ENCODE measurements at places on chromosomes 3 and 15.
A peak's percentile ranks its signal among the peaks of the same experiment; 100 is the strongest.

GRCh38 chr3:172244011-172244410, 204.2 kb downstream of the GHSR start:
- no peak for DNase-seq

DNA sequence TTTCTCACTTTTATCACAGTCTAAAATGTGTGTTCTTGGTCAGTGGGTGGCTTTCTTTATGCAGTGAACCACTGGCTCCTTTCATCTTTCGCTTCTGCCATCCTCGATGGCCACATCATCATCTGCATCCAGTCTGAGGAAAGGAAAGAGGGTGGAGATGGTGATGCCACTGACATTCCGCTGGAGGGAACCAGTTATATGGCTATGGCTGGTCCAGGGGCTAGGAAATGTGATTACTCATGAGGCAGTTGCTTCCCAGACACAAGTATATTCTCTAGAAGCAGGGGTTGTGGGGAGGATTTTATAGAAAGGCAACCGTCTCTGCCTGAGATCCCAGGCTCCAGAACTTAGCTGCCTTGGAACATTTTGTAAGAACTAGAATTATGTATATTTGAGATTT, 246.7 kb upstream of the AZI2 start:
- no peak for DNase-seq

DNA sequence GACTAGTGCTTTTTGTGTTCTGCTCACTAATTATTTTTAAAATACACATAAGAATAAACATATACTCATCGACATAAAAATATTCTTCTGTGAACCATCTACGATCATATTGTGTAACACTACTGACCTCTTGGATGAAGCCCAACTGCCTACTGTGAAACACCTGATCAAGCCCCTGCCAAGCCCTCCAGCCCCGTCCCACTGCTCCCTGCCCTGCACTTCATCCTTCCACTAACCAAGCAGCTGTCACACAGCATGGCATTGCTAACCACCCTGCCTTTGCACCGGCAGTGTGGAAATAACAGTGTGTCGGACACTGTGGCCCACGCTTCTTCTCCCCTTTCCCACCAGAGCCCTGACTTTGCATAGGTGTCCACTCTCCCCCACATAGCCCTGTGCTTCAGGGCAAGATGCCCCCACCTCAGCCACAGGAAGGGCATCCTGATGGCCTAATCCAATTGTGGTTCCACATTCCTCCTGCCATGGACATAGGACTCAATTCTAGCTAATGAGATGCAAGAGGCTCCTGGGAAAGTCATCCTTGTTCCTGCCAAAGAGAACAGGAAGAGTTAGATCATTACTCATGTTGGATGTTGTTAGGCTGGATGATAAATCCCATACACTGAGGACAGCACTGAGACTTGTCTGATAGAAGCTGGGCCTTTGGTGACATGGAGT, 35.0 kb upstream of the ARID3B start:
- no peak for DNase-seq

DNA sequence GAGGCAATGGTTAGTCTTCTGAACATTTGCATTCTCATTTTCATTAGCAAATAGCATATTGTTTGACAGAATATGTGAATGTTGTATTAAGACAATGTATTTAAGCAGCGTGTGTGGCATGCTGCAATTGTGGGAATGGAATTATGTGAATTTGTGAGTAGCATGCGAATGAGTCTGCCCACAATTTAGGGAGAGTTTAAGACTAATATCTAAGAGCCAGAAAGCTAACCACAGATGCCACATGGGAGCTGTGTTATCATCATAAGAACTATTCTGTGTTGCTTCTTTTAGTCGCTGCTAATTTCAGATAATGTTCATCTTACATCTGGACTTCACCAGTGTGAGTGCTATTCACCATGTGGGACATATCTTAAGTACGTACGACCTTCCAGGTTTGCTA, 494.5 kb downstream of the RBMS3 start:
- DNase-seq, result no peak

- no peak for DNase-seq
Measured at GRCh38 chr3:88775026-88775690, 332.3 kb upstream of the EPHA3 start.

- peak; percentile 54 for DNase-seq
Measured at GRCh38 chr15:100785181-100786138, 94.2 kb upstream of the ALDH1A3 start.

- no peak for DNase-seq
Measured at GRCh38 chr3:114428044-114428595, 134.3 kb downstream of the TIGIT start.

DNA sequence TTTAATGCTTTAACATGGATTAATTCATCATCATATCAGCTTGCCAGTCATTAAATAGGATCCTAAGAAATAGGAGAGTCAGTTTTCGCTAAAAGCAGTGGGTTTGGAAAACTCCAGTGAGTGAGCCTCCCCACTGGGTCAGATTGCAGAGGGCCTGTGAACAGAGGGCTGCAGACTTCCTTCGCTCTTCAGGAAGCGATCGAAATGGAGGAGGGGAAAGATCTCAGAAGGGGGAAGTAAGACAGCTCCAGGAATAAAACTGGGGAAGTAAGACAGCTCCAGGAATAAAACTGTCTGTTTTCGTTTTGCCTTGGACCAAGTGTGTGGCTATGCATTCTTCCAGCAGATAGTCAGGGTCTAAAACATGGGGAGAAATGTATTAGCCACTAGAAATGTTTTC, 124.8 kb upstream of the C15orf61 start:
- DNase-seq, result no peak

DNA sequence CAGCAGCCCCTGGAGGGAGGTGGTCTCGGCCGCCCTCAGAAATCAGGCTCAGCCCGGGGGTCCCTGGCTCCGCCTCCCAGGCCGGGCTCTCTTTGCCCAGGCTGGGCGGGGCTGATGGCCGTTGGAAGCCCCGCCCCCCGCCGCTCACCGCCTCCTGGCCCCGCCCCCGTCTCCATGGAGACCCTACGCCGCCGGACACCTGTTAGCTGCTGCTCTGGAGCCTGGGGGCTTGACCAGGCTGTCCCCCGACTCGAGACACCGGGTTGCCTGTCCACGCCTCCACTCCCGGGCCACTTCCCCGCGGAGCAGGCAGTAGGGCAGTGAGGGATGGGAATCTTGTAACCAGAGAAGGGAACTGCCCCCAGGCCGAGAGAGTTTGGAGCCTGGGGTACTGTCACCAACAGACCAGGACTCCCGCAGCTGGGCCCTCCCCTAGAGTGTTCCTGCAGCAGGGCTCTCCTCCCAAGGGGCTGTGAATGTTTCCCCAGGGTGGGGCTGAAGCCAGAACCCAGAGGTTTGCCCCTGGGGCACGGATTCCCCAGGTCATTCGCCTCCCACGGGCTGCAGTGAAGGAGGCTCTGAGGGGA, 27.8 kb upstream of the RPL32 start:
- DNase-seq, result no peak

DNA sequence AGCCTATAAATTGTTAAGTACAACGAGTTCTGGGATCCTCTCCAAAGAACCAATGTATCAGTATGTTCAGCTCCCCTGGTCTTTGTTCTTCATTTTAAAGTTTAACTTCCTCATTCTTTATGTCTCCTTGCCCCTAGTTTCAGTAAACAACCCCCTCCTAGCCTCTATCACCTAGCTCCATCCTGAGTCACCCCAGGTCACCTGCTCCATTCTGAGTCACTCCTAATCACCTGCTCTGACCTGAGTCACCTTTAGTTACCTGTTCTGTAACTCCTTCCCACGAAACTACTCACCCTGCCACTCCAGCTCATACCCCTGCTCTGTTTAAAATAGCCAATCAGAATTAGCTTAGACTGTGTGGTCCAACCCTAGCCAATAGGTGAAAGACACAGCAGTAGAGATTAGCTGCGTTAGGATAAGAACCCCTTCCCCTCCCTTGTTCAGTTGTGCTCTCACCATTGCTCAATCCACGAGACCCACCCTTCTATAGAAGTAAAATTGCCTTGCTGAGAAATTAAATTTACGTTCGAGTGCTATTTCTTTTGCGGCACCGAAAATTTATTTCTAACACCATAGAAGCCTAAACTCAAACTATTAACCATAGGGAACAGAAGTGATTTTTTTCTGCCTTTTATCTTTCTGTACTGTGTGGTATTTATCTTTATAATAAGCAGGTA, 245.0 kb upstream of the ADAMTS9 start:
- DNase-seq, result no peak

GRCh38 chr3:172543884-172544283, 20.7 kb upstream of the TNFSF10 start:
- DNase-seq, result no peak

- DNase-seq, result no peak
Measured at GRCh38 chr3:117463276-117464115, 753.9 kb downstream of the TUSC7 start.

DNA sequence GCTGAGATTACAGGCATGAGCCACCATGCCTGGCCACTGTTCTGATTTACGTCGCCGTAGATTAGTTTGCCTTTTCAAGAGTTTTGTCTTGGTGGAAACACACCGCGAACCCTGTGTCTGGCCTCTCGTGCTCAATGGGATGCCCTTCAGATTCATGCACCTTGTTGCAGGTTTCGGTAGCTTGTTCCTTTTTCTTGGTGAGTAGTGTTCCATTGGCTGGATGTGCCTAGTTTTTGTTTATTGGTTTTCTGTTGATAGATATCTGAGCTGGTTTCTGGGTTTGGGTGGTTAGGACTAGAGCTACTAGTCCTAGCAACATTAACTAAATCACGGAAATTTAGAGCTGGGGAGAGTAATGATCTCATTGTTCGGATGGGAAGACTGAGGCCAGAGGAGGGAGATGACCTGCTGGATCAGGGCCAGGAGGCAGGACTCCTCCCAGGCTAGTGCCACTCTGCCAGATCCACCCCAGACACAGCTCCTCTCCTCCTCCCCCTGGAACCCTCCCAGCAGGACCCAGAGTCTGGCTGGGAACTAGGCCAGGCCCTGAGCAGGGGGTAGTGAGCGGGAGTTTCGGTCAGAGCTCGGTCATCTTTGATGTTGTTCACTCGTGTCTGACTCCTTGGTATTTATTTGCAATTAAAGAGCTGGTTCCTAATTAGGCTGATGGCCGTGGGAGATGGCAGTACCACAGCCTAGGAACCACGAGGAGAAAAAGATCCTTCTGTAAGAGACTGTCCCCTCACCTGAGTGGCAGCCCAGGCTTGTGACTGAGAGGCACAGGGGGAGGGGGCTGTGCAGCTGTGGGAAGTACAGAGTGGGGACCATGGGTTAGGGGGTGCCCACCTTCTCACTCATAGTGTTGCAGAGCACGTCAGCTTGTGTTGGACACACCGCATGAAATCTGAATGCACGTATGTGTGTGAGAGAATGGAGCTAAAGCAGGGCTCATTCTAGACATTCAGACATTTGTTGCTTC, 73.4 kb downstream of the SMAD6 start:
- no peak for DNase-seq

- no peak for DNase-seq
Measured at GRCh38 chr3:105414841-105415240, 48.1 kb downstream of the ALCAM start.

DNA sequence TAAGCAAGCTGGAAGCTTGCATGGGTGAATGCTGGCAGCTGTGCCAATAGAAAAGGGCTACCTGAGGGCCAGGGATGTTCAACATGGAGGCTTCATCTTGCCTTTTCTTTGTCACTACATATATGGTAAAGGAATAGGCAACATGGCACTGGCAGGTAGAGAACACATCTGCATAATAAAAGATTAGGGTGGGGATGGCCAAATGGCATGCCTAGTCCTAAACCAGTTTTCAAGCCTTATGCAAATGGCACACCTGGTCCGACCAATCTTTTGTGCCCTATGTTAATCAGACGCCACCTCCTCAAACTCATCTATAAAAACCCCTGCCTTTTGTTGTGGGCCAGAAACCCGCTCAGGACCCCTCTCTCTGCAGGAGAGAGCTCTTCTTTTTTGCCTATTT, 216.8 kb upstream of the PROK2 start:
- no peak for DNase-seq

GRCh38 chr15:90481023-90481422, 48.7 kb upstream of the CRTC3 start:
- no peak for DNase-seq

Data from coronary artery (tissue), 2 donors.